Endodermal cell (in vitro differentiated cells): ENCODE measurements at places on chromosomes 12 and 14. TPM values are rescaled to one million over a fixed set of nuclear protein-coding genes. Genes with fewer than 3 reads are reported as not detected.

GRCh38 chr14:93749076-93749420, 39.2 kb downstream of the PRIMA1 start:
- no peak for DNase-seq

Gene OR6C2
- not detected in 2 replicates for total RNA-seq

Gene CACNA2D4
- total RNA-seq, result 4.0 to 4.3 TPM (median 4.2 TPM) in 3 replicates

- no peak for DNase-seq
These were observed 1.9 kb downstream of the PYROXD1 start for GRCh38 chr12:21439347-21439746.

- DNase-seq, result no peak
These were observed 21.1 kb downstream of the TMED8 start for GRCh38 chr14:77355811-77356210.

Gene IL23A
- 3.5 to 6.8 TPM (median 4.6 TPM) in 3 replicates for total RNA-seq

GRCh38 chr14:83289390-83289789, 1755.7 kb upstream of the SEL1L start:
- no peak for DNase-seq

GRCh38 chr14:92411941-92412340, 89.0 kb downstream of the SLC24A4 start:
- DNase-seq, result no peak

DNA sequence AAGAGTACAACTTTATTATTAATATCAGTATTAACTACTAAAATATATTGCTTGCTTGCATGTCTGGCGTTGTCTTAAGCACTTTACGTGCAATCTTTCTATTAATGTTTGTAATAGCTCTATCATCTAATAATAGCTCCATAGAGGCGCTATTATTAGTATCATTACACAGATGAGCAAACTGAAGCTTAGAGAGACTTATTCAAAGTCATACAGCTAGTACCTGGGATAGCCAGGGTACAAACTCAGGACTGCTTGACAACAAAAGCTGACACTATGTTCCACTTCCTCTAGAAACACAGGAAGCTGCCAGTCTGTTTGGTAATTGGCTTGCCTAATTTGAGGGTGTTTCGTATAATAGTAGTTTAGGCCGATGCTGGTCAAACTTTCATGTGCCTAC, 523.2 kb downstream of the RMST start:
- no peak for DNase-seq

GRCh38 chr14:93775744-93776143, 12.5 kb downstream of the PRIMA1 start:
- no peak for DNase-seq

DNA sequence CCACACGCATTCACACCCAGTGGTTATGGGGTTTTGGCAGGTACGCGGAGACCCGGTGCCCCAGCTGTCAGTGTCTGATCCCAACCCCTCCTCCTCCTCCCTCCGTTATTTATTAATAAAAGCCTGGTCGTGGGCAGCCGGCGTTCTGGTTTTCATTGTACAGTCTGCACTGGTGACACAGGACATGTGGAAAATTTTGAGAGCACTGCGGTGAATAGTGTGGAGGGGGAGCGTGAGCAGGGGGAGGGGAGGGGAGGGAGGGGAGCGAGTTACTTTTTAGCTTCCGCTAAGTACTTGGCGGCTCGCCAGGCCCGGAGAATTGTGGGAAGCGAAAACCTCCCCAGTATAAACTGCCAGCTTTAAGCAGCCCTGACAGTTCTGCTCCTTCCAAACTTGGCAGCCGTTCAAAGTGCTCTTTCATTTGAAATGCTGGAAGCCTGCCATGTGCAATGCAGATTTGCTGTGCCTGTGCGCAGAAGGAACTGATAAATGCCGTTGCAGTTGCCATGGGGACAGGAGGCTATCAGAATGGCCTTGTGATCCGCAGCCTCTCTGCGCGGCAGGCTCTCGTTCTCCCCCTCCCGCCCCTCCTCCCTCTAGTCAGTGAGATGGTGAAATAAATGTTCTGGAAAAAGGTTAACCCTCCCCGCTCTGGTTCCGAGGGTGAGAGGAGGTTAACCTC, 11.7 kb upstream of the IRF2BPL start:
- peak; percentile 91 for DNase-seq

DNA sequence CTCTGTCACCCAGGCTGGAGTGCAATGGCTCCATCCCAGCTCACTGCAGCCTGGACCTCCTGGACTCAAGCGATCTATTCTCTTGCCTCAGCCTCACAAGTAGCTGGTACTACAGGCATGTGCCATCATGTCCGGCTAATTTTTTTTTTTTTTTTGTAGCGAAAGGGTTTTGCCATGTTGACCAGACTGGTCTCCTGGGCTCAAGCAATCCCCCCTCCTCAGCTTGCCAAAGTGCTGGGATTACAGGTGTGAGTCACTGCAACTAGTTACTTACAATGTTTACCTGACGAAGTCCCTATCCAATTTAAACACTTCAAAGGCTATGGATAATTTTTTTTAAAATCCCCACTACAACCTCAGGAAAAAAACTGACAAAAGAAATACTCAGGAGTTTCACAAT, 1.8 kb downstream of the KRR1 start:
- no peak for DNase-seq

DNA sequence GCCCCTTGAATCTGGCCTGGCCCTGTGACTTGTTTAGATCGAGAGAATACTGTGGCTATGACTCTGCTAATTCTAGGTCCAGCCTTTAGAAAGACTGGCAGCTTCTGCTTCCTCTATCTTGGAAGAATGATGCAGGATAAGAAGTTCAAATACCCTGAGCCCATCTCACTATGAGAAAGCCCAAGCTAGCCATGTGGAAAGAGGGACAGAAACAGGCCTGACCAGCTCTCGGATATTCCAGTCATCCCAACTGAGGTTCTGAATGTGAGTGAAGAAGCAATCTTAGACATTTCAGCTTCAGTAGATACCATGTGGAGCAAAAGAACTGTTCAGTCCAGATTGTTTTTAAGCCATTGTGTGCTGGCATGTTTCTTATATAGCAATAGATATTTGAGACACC, 17.3 kb upstream of the KRR1 start:
- no peak for DNase-seq

DNA sequence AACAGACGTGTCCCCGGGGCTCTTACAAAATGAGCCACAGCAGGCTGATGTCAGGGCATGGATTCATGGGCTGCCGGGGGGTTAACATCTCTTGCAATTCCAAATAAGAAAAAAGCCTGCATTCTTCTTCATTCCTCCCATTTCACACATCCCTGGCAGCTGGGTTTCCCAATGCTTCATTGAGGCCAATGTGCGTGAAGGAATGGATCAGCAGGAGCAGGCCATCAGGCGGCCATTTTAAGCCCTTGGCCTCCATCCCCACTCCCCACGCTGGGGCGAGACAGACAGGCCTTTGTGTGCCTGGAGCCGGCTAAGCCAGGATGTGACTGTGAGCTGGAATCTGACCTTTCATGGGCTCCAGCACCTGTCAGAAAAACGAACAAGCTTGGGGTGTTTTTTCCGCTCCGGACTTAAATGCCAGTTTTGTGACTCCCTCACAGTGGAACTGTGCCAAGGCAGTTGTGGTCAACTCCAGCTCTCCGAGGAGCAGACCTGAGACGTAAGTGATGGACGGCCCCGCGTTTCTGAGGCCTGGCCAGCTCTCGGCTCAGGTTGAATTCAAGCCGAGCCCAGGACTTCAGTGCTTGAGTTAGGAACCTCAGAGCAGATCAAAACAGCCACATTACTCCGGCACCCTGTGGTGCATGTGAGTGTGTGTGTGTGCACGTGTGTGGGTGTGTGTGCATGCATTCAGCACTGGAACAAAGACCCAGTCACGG, 133.1 kb downstream of the TMEM30B start:
- no peak for DNase-seq

- DNase-seq, result no peak
These were observed 1304.7 kb upstream of the FLRT2 start for GRCh38 chr14:84225268-84225667.

Gene IL22
- not detected in 2 replicates for total RNA-seq

- no peak for DNase-seq
These were observed 17.0 kb upstream of the ERBB3 start for GRCh38 chr12:56062996-56063395.

Gene GAPDH
- 5,273 and 5,581 TPM in 2 replicates for total RNA-seq

DNA sequence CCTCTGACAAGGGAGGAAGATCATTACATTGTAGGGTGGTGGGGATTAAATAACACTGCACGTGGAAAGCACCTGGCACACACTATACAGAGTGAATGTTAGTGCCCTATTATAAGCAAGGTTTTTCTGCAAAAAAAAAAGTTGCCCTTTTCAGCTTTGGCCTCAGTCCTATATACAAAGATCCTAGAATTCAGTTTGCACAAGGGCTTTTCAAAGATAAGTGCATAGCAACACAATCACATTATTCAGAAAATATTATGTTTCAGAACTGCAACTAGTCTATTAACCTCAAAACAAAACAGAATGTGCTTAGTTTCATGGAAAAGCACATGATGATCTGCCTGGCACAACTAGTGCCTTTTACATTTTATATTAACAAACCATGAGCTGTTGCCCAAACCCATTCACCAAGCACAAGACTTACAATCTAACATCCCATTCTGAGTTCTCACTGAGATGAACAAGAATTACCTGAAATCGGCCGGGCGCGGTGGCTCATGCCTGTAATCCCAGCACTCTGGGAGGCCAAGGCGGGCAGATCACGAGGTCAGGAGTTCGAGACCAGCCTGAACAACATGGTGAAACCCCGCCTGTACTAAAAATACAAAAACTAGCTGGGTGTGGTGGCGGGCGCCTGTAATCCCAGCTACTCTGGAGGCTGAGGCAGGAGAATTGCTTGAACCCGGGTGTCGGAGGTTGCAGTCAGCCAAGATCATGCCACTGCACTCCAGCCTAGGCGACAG, 1.8 kb downstream of the TM7SF3 start:
- no peak for DNase-seq

- no peak for DNase-seq
These were observed 29.3 kb upstream of the PDE3A start for GRCh38 chr12:20339060-20339459.

GRCh38 chr12:53755451-53755891, 3.7 kb upstream of the CISTR start:
- peak; percentile 82 for DNase-seq

Gene GOLT1B
- 33.6 to 41.3 TPM (median 38.2 TPM) in 3 replicates for total RNA-seq

DNA sequence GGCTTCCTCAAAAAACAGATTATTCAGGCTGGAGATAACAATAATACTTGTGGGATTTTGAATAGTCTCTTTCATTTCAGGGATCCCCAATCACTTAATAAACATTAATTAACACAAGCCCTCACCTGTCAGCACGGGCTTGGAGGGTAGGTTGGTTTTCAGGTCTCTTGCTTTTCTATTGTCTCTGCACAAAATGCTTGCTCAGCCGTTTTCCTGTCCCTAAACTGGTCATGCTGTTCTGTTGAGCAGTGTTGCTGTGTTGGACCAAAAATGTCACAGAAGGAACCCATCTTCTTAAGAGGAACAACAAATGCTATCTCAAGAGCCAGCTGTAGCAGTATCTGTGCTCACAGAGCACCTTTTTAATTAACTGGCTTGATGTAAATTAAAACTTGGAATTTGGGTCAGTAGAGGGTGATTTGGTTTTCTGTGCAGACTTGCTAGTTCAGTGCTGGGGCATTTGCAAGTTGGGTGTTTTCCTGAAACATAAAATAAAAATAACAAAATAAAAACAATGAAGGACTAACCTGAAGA, 231.8 kb upstream of the CRY1 start:
- no peak for DNase-seq

Gene RNF212B
- not detected in 2 replicates for total RNA-seq

- no peak for DNase-seq
These were observed 355.8 kb upstream of the RGS6 start for GRCh38 chr14:71576472-71576871.

DNA sequence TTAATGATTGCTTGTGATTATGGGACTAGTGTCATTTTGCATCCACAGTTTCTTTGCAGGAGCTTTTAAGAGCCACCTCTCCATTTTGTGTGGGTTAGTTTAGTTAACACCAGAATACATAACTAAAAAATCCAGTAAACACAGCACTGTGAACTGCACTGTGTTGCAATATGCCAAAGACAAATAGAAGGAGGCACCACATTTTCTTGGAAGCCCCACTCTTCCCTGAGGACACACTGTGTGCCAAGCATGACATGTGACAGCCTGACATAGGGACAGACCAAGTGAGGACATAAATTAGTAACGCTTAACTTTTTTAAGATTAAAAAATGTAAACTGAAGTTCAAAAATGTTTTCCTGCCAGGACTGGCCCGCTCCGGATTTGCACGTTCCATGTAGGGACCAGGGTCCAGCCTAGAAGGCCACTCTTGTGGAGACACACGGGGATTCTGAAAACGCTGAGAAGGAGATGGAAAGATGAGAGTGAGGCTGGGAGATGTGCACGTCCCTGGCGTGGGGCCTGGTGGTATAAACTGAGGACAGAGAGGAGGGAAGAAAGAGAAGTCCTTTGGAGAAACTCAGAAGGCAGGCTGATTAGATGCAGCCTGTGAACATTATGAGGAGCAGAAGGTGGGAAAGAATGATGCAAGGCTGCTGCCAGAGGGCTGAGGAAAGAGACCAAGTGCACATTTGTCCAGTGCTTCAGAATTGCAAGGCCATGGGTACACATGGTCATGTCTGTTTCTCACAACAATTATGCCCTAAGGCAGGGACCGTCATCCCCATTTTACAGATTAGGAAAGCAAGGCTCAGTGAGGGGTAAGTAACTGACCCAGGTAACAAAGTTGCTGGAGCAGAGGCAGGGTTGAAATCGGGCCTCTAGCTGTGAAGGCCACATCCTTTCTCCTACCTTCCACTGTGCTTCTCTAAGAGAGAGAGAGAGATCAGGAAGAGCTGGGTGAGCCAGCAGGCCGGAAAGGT, 45.1 kb downstream of the ISCA2 start:
- no peak for DNase-seq

Gene SLC38A4
- 0.19 to 0.62 TPM in 2 of 3 replicates, not detected in the other for total RNA-seq

GRCh38 chr14:61459229-61459628, 137.8 kb downstream of the PRKCH start:
- no peak for DNase-seq

- DNase-seq, result no peak
These were observed 23.9 kb downstream of the FERMT2 start for GRCh38 chr14:52926953-52927352.

Gene MIP
- total RNA-seq, result not detected in 2 replicates

GRCh38 chr12:95473231-95473883, 595 bp upstream of the METAP2 start:
- no peak for DNase-seq

Gene LRRC43
- 2.4 to 4.4 TPM (median 2.9 TPM) in 3 replicates for total RNA-seq

DNA sequence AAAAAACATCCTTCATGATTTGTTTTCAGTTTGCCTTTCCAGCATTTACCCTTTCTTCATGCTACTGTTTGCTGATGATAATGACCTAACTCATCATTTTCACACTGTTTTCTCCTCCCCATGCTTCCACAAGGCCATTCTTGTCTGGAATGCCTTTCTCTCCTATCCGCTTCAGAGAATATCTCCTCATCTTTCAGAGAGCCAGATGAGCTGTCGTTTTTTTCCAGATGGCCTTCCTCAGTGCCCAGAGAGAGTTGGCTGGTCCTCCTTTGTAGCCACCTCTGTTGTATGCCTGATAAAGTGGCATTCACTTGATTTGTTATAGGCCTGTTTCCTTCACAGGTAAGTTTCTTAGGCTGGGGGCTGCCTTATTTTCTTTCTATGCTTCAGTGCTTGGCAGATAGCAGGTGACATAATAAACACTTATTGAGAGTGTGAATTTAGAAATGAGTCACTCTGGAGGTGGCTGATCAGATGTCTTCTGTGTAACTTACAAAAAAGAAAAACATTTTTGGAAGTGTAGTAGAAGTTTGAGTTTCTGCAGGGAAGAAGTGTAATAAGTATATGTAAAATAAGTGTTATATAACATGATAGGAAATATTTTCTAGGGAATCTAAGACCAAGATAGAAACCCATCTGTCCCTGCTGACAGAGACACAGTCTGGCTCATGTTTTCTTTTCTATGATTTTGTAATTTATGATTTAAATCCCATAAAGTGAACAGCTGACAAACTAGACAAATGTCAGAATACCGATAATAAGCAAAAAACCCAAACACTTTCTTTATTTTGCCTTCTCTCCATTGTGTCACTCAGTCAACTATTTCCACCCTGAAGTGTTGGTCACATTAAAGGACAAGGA, 174.5 kb downstream of the DACT1 start:
- DNase-seq, result peak; percentile 61
